ENCODE measurements at places on chromosomes 1 and 21. TPM values are rescaled to one million over a fixed set of nuclear protein-coding genes. Genes with fewer than 3 reads are reported as not detected.

DNA sequence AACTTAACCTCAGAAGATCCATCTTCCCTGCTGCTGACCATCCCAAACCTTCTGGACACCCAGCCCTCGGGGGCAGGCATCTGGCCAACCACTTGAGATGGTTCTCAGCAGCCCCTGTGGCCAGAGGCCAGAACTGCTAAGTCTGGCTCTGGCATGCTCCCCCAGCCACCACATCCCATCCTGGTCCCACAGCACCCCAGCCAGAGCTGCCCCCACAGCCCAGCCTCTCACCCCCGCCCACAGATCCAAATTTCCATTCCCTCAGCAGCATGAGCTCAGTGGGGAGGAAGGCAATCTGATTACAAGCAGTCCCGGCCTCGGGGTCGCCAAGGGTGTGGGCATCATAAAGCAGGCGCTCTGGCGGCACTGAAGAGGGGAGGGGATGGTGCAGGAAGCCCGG, 45.6 kb downstream of the GLIS1 start:
- no peak for DNase-seq

DNA sequence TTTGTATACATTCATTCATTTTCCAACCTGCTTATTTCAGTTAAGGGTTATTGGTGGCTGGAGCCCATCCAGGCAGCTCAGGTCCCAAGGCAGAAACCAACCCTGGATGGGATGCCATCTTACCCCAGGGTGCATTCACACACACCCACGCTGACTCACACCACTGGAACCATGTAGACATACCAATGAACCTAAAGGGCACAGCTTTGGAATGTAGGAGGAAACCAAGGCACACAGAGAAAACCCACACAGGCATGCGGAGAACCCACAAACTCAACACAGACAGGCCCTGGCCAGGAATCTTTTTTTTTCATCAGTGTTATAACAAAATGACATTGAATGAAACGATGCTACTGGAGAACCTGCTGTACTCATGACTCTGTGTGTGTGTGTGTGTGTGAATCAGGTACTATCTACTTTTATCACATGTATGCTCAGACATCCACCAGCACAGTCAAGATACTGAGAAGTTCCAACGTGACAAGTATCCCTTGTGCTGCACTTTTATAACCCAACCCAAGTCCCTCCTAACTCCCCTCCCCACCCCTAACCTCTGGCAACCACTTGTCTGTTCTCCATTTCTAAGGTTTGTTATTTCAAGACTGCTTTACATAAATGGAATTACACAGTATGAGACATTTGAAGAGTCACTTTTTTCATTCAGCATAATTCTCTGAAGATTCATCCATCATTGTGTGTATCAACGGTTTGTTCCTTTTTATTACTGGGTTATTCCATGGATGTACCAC, 286.8 kb upstream of the PLD5 start:
- no peak for DNase-seq

DNA sequence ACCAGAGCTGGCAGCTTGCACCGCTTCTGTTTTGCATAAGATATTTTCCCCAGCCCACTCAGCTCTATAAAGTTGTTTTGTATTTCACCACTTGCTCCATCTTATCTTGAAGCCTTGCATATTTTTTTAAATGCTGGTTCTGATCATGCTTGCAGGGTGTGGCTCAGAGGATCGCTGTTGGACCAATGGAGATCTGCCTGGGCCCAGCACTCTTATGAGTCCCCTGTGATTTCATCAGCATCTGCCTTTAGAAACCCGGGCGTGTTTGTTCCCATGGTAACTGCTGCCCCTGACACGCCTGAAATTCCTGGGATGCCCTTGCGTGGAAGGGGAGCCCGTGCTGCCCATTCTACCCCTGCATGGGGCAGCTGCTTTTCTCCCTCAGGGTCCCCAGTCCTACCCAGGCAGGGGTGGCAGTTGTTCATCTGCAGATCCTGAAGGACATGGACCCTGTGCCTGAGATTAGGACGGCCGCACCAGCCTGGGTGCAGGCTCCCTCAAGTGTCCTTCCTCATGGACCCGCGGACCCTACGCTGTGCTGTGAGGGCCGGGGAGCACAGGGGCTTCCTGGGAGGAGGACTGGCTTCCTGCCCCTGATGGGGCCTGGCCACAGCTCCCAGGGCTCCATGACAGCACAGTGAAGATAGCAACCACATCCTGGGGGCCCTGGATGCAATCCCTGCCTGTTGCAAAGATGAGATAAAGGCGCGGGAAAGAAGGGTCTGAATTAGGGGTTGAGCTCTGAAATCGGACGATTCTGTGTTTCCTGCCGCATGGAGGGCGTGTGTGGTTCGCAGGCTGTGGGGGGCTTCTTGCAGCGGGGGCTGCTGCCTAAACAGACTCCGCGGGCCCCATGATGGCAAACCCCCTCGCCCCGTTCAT, 226.5 kb downstream of the SDCCAG8 start:
- peak; percentile 78 for DNase-seq

DNA sequence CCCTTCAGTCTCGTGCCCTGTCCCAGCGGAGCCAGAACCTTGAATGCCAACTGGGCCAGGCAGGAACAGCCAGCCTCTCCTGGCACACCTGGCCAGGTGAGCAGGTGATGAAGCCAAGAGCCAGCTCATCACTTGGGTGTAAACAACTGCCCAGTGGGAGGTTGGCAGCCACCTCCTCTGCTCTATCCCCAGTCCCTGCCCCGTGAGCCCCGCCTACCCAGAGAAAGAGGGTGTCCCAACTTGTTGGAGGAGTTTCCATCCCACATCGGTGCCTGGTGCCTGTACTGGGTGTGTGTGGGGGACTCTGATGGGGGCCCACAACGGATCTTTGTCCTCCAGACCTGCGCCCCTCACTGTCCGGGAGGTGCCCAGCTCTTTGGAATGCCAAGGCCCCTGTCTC, 17.8 kb upstream of the FAM131C start:
- DNase-seq, result no peak

The SPATA1 gene
- not detected for total RNA-seq

DNA sequence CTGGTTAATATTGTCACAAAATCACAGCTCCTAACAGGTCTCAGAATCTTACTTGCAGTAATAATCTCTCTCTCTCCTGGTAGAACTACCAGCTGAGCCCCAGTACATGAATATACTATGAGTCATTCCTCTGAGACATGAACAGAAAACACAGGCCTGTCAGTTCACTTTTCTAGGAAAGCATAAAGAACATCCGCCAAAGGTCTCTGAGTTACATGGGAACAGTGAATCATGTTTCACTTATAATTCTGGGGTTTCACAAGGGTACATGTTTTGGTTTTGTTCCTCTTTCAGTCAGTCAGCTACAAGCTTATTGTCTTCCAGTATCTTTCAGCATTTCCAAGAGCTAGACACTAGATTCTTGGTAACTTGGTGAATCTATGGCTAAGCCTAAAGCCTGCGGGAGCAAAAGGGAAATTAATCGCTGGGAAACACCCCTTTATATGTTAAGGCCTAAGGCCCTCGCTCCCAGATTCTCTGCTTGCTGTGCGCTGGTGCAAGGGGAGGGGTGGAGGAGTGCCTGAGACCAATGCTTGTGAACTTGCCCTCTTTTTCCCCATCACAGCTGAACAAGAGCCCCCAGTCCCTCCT, 31.7 kb downstream of the IFNGR2 start:
- no peak for DNase-seq

The PBX1 gene
- 84.2 TPM for total RNA-seq

DNA sequence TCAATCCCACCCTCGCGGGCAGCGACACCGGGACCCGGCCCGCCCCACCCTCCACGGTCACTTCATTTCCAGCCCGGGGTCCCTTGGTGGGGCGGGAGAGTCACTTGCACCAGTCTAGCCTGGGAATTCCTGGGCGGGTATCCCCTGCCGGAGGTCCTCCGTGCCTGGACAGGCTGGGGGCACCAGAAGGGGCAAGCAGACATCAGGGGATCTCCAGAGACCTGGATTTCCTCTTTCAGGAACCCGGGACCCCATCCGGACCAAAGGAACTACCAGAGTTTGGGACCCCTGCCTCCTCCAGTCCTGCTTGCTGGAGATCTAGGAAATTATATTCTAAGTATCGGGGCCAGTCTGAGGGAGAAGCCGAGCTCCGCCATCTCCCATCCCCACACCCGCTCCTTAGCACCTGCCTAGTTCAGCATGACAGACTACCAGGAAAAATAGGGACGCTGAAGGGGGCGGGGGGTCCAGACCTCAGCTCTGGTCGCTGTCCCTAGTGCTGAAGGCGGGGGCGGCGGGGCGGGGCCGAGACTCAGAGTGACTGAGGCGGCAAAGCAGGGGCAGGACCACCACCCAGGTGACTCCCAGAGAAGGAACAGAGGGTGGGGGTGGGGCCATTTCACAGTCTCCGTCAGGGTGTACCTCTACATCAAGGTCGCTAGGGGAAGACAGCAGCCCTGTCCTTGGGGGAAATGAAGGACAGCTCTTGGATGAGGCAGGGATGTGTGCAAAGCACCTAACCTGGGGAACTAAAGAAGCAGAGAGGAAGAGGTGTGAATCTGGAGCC, 832 bp downstream of the HCN3 start:
- DNase-seq, result peak; percentile 99

- no peak for DNase-seq
Measured at GRCh38 chr21:41993744-41994143, 16.4 kb downstream of the ZBTB21 start.

- no peak for DNase-seq
Measured at GRCh38 chr1:154476791-154477190, 25.2 kb upstream of the TDRD10 start.

DNA sequence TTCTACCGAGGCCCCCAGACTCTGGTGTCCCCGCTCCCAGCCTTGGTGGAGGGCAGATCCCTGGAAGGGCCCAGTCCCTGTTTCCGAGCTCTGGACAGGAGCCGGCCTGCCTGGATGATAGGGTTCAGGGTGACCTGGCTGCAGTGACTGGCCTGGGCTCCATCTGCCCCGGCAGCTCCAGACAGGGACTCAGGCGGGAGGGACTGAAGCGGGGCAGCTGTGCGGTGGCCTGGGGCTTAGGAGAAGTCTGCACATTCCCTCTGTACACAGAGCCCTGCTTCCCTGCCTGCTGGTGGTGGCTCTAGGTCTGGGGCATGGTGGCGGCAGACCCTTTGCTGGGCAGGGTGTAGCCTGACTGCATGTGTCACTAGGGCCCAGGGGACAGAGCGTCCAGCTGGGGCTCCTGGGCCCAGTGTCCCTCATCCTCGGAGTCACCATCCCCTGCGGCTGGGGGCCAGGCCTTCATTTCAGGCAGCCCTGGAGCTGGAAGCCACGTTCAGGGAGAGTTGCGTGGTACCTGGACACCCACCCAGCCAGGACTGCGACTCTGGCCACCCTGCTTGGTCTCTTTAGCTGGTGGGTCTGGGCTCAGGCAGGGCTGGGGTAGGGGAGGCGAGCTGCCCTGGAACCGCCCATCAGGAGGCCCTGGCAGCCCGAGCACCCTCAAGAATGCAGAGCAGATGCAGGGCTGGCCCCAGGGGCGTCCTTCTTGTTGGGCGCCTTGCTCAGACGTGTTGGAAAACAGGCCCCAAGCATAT, 9.6 kb downstream of the ARHGEF16 start:
- no peak for DNase-seq
